HT1080 (cell line): ENCODE measurements at places on chromosomes 5 and 9. TPM values are rescaled to one million over a fixed set of nuclear protein-coding genes. Genes with fewer than 3 reads are reported as not detected.

Gene NPDC1
- total RNA-seq = 31.5 and 39.2 TPM in 2 replicates

- peak; percentile 48 for DNase-seq
These were observed 1.8 kb upstream of the FAM78A start for GRCh38 chr9:131277910-131278701.

GRCh38 chr5:6393596-6394194, 15.3 kb upstream of the MED10 start:
- DNase-seq = no peak

DNA sequence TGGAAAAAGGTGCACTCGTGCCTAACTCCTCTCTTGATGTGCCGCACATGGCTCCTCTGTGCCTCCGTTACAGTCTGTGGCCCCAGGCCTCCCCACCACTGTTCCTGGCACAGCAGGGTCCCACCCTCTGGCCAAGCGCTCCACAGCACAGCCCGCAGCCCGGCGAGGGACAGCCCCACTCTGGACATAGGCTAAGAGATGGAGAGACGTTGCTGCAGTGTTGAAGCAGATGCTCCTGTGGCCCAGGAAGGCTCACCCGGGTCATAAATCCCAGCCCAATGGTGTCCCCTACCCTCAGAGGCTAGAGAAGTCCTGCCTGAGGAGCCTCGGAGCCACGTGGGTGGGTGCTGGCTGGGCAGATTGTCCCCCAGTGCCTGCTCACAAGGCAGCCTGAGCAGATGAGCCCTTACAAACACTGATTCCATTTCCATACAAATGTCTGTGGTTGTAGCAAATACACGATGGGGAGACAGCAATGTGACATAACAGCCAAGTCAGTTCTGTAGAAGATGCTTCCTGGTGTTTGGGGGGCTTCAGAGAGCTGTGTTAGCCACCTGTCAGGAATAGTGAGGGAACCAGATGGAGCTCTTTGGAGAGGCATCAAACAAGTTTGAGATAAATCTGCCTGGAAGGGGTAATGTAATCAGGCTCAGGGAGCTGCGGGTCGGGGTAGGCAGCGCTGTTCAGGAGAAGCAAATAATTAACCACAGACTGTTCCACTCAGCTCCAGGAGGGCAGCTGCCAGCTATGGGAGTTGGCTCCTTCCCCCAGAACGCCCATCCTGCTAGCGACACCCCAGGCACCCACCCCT, 41.7 kb downstream of the C5orf15 start:
- DNase-seq = no peak

- peak; percentile 30 for DNase-seq
These were observed 241.4 kb downstream of the HINT1 start for GRCh38 chr5:130923543-130924124.

Gene PDGFRB
- total RNA-seq = 2.2 and 5.4 TPM in 2 replicates

DNA sequence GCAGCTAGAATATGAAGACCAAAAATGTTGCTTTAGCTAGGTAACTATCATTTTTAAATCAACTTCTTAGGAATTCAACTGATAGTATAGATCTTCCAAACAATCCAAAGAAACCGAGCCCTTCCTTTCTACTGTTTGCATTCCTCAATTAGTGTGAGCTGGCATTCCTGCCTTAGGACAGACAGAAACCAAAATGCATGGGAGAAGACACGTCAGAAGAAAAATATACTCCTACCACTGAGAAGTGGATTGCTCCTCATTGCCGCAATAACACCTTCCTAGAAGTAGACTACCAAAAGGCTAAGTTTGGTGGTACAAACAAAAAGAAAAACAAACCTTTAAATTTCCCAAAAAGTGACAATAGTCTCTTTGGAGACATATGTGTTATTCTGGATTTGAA, 440.0 kb downstream of the SEMA5A start:
- DNase-seq = peak; percentile 63

GRCh38 chr9:114371973-114372917, 15.5 kb downstream of the AKNA start:
- DNase-seq = peak; percentile 70

Gene FGF18
- 0.06 TPM in 1 of 2 replicates, not detected in the other for total RNA-seq

GRCh38 chr9:1995084-1995483, 20.1 kb upstream of the SMARCA2 start:
- no peak for DNase-seq

Gene PCDHB7
- 0.05 TPM in 1 of 2 replicates, not detected in the other for total RNA-seq

DNA sequence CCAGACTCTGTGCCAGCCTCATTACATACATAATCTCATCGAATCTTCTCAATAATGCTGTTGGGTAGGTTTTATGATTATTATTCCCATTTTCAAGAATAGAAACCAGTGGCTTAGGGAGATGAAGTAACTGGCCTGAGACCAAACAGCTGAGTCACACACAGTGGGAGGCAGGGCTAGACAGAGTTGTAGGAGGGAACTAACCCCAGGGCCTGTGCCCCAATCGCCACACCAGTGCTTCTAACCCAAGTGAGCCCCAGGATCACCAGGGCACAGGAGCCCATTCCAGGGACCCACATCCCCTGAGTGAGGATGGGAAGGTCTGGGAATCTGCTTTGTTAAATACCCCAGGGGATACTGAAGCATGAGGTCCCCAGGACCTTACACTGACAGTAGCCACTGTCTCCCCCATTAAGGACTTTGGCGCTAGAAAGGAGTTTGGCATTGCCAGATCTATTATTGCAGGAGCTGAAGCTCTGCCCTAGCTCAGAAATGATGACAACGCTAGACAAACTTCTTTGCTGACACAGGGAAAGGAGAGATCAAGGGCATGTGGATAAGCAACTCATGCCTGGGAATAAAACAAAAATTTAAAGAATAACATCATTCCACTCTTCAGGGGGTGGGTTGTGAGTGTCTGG, 63.8 kb upstream of the PPARGC1B start:
- DNase-seq = peak; percentile 41

DNA sequence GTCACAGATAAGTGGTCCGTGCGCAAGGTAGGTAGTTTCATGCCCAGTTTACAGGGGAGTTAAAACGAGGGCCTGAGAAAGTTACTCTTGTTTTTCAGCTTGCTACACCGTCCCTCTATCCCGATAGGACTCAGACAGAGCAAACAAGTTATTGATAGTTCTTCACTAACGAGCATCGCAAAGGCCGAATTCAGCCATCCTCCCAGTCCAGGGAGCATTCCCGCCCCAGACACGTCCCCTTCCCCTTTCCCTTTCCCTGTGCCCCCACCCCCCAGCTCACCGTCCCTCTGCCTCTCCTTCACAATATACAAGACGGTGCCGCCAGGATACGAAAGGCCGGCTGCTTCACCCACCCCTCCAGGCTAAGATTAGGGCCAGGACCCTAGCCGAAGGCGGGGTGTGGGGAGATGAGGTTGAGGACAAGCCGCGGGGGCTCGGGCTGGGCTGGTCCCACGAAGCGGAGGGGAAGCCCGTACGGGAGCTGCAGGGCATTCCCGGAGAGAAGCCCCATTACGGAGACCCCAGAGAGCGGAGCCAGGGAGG, 599 bp downstream of the KIAA1191 start:
- no peak for DNase-seq

Gene C5orf58
- 2.4 and 7.7 TPM in 2 replicates for total RNA-seq
